ENCODE measurements at places on chromosomes 11 and 22.

DNA sequence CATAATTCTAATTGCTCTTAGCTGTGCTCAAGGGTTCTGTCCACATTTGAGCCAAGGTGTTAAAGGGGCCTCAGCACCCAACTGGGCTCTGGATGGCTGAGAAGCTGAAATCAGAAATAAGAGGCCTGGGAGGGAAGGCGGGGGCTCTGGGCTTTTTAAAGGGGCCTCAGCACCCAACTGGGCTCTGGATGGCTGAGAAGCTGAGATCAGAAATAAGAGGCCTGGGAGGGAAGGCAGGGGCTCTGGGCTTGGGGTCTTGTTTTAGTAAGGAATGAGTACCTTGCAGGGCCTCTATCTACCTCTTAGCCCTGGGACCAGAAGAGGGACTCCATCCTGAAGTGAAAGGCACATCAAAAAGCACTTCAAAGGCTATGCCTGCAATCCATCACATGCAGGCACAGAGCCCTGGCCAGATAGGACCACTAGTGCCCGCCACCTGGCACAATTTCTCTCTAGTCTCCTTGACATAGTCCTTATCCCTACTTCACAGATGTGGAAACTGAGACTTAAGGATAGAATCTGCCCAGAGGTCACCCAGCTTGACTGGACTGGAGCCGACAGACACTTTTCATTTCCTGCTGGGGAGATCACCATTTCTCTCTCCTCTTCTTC lies 35.6 kb downstream of the DKK3 start:
- peak; percentile 41 for DNase-seq

DNA sequence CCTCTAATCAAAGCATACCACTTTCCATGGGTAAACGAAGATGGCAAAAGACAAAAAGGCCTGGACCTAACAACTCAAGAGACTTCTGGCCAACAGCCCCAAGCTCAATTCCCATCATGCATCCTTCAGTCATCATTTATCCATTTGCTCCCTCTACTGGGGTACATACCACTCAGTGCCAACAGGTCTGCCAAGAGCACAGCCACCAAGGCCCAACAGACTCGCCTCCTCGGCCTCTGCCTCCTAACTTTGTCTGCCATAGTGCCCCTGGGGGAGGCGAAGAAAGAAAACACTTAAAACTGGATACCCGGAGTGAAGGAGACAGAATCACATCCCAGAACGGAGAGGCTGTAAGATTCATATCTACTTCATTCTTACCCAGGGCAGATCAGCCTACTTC lies 1.1 kb downstream of the HYOU1 start:
- no peak for DNase-seq

- DNase-seq = no peak
Observed at GRCh38 chr11:22764735-22765134, 64.9 kb downstream of the SVIP start.

DNA sequence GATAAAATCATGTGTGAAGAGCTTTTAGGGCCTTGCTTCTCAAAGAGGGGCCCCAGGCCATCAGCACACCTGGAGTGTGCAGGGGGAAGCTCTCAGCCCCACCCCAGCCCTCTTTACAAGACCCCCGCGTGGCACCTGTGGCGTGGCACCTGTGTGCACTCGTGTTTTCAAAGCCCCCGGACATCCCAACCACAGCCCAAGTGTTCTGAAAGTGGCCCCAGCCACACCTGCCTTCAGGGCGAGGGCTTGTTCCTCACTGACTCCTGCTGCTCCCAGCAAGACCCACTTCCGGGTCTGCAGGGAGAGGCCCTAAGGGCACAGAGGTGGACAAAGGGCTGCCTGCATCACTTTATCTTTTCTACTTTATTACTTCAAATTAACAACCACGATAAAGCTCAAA lies 17.5 kb upstream of the TMEM184B start:
- DNase-seq = no peak

- no peak for DNase-seq
Observed at GRCh38 chr11:77046060-77046501, 11.9 kb downstream of the B3GNT6 start.

- DNase-seq = no peak
Observed at GRCh38 chr11:73461964-73462363, 85.8 kb downstream of the RELT start.

DNA sequence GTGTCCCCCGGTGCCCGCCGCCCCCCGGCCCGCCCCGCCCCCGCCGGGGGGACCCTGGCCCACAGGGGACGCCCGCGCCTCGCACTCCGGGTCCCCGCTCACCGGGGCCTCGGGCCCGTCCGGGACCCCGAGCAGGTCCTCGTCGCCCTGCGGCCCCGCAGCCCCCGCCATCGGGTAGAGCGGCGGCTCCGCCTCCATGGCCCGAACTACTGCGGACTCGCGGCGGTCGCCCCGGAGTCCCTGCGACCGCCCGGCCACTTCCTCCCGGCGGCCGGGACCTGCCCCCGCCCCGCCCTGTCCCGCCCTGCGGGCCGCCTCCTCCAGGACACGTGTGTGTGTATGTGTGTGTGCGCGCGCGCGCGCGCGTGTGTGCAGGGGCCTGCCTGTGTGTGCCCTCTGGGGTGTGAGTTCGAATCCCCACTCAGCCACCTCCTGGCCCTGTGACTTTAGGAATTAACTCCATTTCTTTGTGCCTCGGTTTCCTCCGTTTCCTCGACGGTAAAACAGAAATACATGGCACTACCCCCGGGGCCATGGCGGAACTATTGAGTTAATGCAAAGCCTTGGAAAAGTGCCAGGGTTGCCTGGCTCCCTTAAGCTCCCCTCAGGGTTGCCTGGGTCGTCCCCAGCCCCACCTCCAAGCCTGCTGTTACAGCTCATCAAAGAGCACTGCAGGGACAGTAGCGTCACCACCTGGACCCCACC lies at the start of gene UNC93B1:
TSS of gene UNC93B1 (minus strand) at position 252 of the 705 bp plus-strand sequence. CDS start at position 198, 54 bp downstream.
- DNase-seq = peak; percentile 98

DNA sequence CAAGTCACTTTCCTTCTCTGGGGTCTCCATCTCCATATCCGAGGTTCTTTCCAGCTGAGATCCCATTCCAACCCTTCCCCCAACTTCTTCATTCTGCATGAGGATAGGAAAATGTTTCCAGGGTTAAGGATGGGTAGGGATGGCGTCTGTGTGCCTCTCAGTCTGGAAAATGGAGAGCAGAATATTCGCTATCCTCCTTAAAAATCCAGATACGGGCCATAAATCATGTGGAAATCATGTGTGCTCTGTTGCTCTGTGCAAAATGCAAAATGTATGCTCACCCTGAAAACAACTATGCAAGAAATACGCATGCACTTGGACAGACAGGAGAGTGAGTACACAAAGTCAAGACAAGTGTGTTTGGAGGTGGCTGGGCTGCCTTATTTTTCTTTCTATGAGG lies 3.2 kb downstream of the CREB3L1 start:
- no peak for DNase-seq

- no peak for DNase-seq
Observed at GRCh38 chr11:55714982-55715888, 53.2 kb downstream of the OR4C6 start.

DNA sequence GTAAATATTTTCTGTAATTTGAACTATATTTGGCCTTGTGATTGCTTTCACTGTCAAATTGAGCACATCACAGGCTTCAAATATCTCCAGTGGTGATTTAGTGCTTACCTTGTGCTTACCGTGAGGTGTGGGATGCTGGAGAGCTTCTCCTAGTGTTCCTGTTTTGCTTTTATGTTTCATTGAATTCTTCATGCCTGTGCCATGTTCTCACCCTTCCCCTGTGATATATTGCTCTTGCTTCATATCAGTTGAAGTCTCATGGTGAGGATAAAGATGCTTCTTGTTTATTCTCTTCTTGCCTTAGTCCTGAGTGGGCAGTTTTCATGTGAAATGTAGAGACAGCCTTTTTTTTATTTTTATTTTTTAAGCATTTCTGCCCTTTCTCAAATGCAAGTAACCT lies 198.0 kb upstream of the PDGFD start:
- DNase-seq = no peak

GRCh38 chr22:45757068-45757467 lies 85.4 kb downstream of the ATXN10 start:
- no peak for DNase-seq

GRCh38 chr11:37972691-37973090 lies 1374.7 kb upstream of the RAG2 start:
- no peak for DNase-seq

GRCh38 chr11:46267930-46268329 lies 9.5 kb upstream of the CREB3L1 start:
- no peak for DNase-seq

DNA sequence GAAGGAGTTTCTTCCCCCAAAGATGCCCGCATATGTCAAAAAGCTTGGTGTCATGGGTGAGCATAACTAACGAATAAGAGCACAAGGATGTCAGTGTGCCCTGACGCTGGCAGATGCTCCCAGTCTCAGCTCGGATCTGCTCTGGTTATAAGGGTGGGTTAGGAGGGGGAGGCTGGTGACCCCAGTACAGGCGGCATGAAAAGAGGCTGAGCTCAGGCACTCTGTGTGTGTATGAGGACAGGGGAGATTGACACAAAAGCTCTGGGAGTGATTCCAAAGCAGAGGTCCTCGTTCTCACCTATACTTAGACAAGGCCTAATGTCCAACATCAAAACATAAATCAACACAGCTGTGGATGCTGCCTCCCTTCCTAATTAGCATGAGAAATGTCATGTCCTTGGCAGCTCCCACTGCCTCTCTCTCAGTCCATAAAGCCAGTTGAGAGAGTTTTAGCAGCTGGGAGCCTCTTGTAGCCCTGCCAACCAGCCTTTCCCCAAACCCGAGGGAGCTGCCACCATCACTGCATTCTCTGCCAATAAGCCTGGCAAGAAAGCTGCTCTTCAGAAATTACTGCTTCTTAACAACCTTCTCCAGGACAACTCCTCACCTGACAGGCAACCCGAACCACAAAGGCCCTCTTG lies 59.8 kb downstream of the SC5D start:
- no peak for DNase-seq

- DNase-seq = no peak
Observed at GRCh38 chr22:30297991-30298701, 8.8 kb upstream of the CASTOR1 start.

GRCh38 chr11:103842795-103843194 lies 193.6 kb upstream of the DDI1 start:
- DNase-seq = no peak

DNA sequence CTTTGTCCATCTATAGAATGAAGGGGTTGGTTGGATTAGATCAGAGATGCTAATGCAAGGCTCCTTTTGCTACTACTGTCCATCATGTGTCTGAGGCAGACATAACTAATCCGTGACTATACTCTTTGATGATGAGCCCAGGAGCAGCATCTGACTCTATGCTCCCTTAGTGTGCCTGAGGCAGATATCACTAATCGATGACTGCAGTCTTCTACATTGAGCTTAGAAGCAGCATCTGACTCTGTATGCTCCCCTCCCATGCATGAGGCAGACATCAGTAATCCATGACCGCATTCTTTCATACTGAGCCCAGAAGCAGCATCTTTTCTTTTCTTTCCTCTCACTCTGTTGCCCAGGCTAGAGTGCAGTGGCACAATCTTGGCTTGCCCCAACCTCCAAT lies 4.2 kb downstream of the TCN2 start:
- DNase-seq = no peak

DNA sequence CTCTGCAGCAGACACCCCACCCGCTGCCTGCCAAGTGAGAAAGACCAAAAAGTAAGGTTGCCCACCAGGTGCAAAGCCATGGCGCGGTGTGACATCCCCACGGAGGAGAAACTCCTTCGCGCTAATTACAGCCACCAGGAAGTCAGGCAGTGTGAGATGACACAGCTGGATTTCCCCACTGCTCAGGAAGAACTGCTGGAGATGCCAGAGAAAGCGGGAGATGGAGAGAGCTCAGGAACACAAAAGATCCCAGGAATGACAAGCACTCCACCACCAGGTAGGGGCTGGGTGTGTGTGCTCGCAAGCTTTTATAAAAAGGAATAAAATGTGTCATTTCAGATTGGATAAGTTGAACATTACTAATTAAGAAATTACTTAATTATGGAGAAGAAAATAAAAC lies 292.7 kb downstream of the OPCML start:
- no peak for DNase-seq

DNA sequence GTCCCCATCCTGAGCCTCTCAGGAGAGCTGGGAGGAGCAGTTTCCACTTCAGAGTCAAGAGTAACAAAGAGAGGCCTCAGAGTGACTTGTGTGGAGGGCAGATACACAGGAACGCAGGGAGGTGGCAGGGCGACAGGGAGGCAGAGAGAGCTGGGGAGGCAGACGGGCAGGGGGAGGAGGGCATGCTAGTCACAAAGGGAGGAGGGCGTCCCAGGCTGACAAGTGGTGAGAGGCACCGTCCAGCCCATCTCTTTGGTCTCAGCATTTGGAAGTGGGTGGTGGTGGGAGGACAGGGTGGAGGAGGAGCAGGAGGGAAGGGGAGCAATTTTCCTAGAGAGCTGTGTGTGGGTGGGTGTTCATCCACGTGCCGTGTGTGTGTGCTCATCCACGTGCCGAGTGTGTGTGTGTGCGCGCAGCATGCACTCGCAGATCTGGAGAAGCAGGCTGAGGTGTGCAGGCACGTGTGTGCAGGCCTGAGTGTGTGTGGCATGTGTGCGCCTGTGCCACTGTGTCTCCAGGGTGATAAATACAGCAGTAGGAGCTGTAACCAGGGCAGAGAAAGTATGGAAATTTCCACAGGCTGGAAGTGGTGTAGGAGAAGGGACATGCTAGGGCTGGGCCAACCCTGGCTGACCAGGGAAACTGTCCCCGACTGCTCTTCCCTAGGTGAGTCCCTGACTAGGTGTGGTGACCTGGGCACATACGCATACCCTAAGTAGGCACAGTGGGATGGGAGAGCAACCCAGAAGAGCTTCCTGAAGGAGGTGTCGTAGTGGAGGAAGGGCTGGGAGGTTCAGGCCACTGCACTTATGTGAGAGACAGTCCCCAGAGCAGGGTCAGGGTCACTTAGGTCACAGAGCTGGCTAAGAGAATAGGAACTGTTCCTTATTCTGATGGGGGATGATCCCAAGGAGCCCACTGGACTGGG lies 7.3 kb upstream of the PDE2A start:
- no peak for DNase-seq

- no peak for DNase-seq
Observed at GRCh38 chr11:17558916-17559315, 11.9 kb downstream of the OTOG start.

GRCh38 chr11:7974668-7975067 lies 9.4 kb upstream of the NLRP10 start:
- DNase-seq = no peak

GRCh38 chr11:14812757-14813156 lies 79.3 kb downstream of the CYP2R1 start:
- no peak for DNase-seq

- DNase-seq = no peak
Observed at GRCh38 chr11:95788921-95789505, 569 bp downstream of the FAM76B start.

GRCh38 chr22:20519558-20519957 lies 12.1 kb downstream of the MED15 start:
- no peak for DNase-seq
